ENCODE measurements at places on chromosomes 13 and 19.
A peak's percentile ranks its signal among the peaks of the same experiment; 100 is the strongest.

GRCh38 chr19:58091251-58091995, 6.6 kb downstream of the ZSCAN18 start:
- no peak for DNase-seq

- no peak for DNase-seq
Measured at GRCh38 chr19:2027361-2027760, 11.8 kb upstream of the BTBD2 start.

- no peak for DNase-seq
Measured at GRCh38 chr19:39156326-39157230, 31.0 kb downstream of the PAK4 start.

- DNase-seq, result no peak
Measured at GRCh38 chr19:3514930-3515329, 8.8 kb downstream of the FZR1 start.

DNA sequence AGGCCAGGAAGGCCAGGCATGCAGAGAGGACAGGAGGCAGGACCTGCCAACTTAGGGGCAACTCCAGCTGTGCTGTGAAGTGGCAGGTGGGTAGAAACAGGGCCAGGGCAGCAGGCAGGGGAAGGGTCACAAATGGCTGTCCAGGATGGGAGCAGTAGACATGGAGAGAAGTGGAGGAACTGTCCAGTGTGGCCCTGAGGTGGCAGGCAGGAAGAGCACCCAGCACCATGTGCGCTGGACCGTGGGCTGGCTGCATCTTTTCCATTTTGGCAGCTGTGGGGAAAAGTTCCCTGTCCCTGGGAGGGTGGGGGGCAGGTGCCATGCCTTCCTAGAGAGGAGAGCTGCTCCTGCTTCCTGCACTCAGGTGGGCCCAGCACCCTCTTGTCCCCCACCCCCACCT, 13.8 kb downstream of the DEDD2 start:
- peak; percentile 58 for DNase-seq

GRCh38 chr19:6073858-6074708, 36.2 kb downstream of the RFX2 start:
- DNase-seq, result no peak

DNA sequence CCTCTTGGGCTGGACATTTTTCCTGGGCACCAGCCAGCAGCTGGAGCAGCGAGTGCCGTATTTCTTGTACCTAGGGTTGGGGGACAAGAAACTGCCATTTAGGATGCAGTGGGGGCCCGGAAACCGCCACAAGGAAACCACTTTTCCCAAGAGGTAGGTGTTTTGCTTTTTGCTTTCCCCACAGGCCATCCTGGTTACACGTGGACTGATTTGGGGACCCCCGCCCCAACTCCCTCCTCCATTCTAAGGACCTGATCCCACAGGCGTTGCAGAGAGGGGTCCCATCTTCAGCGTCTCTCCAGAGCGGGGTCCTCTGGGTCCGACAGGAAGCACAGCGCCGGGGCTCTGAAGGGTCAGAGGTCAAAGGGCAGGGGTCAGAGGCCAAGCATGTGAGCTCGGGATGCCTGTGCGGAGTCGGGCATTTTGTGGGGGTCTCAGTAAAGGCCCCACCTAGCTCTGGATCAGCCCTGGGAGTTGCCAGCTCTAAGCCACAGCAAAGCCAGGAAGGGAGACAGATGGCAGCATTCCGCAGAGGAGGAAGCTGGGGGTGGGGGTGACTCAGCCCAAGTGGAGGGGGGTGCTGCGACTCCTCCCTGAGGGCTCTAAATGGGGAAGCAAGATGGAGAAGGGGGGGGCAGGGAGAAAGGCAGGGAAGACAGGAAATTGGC, 4.3 kb downstream of the ZGLP1 start:
- no peak for DNase-seq

- DNase-seq, result peak; percentile 92
Measured at GRCh38 chr19:15332311-15332996, at the start of gene BRD4. TSS of gene BRD4 (minus strand) at chr19:15332539. CDS start at chr19:15273099, 59,440 bp downstream.

- DNase-seq, result no peak
Measured at GRCh38 chr19:1633269-1633826, 19.1 kb downstream of the TCF3 start.

DNA sequence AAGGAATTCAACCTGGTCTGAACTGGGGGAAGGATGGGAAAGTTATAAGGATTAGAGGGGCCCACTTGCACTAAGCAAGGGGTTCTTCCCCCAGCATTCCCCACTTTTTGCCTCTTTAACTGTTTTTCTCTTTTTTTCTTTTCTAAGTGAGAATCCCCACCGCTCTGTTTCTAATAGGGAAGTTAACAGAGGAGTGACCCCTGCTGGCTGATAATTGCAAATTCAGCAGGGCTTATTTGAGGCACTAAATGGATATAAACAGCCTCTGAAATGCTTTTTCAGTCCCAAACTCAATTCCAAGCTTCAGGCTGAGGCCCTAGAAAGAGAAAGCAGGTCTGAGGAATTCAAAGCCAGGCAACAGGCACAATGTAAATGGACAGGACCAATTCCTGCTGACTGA, 38.2 kb upstream of the CEACAM21 start:
- peak; percentile 77 for DNase-seq

GRCh38 chr19:12859546-12859945, 21.2 kb downstream of the MAST1 start:
- DNase-seq, result no peak

DNA sequence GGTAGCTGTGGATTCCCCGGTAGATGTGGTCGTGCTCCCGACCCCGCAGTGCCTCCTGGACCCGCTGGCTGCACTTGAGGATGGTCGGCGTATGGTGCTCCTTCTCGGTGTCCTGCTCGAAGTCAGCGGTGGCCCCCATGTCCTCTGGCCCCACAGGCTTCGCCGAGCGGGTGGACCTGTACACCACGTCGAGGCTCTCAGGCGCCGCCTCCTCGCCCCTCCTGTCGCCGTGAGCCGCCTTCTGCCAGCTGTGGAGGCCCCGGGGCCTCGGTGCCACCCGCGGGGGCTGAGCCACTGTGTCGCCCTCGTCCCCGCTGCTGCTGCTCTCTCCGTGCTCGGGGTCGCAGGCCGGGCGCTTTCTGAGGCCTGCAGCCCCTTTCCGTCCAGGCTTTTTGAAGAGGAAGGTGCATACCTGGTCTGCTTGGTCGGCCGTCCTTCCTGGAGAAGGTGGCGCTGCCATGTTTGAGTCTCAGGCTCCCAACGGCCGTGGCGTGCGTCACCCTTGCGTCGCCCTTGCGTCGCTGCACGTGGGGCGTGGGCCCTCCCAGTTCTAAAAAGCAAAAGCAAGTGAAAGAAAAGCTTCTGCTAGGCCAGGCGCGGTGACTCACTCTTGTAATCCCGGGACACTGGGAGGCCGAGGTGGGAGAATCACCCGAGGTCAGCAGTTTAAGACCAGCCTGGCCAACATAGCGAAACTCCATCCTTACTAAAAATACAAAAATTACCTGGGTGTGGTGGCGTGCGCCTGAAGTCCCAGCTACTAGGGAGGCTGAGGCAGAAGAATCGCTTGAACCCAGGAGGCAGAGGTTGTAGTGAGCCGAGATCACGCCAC, at the start of gene RNF113B:
RNF113B (minus strand) TSS at position 493 of the 832 bp plus-strand sequence; CDS start at position 460, 33 bp downstream.
- no peak for DNase-seq

DNA sequence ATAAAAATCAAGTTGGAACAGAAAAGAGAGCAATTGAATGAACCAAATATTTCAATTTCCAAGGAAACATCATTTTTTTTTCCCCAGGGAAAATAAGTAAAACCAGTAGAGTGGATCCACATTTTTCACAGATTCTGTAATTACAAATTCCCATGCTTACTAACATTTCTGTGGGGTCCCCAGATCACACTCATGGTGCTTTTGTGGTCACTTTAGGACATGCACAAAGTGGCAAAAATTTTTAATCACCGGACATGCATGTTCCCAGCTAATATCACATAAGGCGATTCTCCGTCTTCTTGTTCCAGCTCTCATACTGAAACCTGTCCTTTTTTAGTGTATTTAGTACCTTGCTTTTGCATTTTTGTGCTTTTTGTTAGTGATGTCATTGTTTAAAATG, 748.2 kb upstream of the SLITRK1 start:
- DNase-seq, result no peak

- DNase-seq, result no peak
Measured at GRCh38 chr19:8240274-8241229, 31.4 kb downstream of the CERS4 start.

- no peak for DNase-seq
Measured at GRCh38 chr13:68066879-68067513, 836.9 kb upstream of the PCDH9 start.

DNA sequence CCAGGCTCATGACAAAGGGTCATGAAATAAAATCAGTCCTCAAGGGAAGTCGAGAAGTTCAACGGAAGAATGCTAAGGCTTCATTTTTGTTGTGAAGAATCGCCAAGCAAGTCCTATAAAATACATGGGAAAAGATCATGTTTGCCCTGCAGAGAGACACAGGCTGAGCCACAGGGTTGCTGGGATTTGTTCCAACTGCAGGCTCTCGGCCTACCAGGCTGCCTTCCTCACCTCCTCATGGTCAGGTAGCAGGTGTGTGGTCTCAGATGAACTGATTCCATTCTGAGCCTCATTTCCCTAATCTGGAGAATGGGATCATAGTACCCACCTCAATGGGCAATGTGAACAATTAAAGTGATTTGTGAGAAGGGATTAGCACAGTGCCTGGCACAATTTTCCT, 114.9 kb upstream of the SPATA13 start:
- DNase-seq, result no peak

DNA sequence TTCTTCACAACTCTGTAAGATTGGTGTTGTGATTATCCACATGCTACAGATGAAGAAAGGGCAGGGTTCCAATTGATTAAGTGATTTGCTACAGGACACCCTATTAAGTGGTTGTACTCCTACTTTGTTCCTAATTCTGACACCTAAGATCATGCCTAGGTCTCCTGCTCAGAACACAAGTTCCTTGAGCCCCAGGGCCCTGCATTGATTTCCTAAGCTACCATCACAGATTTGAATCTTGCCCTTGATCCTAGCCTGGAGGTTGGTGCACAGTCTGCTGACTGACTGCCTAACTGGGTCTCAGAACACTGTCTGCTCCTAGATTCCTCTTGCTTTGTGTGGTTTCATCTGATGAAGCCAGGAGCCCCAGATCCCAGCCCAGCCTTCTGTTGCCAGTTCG, 19.6 kb upstream of the WDFY2 start:
- peak; percentile 20 for DNase-seq

All from Karpas-422 (cell line).